LHCN-M2 (cell line): ENCODE measurements at places on chromosomes 1 and 21.

DNA sequence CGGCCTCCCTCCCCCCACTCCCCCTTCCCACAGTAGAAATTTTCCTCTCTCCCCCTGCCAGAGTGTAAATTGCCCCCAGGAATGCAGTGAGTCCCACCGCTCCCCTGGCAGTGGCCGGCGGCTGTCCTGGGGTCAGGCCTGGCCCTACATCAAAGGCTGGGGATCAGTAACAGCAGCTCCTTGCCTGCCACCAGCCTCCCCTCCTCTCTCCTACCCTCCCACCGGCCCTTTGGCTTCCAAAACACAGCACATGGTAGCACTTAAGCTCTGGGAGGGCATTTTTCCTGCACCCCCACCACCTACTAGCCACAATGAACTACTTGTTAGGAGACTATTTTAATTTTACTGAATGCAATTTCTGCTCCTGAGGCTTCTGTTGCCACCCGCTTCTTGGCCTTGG is 9.0 kb upstream of the COL8A2 start:
- no peak for DNase-seq

GRCh38 chr1:71196685-71197084 is 115.8 kb upstream of the ZRANB2 start:
- DNase-seq, result peak; percentile 43

GRCh38 chr1:160366731-160367515 is at the start of gene NHLH1:
NHLH1 (plus strand) TSS chr1:160367071; CDS start chr1:160370732, 3,661 bp downstream.
- no peak for DNase-seq

- no peak for DNase-seq
Measured at GRCh38 chr1:63747445-63747844, 26.4 kb upstream of the ROR1 start.

- no peak for DNase-seq
Measured at GRCh38 chr1:151055581-151055980, 3.8 kb downstream of the CDC42SE1 start.

DNA sequence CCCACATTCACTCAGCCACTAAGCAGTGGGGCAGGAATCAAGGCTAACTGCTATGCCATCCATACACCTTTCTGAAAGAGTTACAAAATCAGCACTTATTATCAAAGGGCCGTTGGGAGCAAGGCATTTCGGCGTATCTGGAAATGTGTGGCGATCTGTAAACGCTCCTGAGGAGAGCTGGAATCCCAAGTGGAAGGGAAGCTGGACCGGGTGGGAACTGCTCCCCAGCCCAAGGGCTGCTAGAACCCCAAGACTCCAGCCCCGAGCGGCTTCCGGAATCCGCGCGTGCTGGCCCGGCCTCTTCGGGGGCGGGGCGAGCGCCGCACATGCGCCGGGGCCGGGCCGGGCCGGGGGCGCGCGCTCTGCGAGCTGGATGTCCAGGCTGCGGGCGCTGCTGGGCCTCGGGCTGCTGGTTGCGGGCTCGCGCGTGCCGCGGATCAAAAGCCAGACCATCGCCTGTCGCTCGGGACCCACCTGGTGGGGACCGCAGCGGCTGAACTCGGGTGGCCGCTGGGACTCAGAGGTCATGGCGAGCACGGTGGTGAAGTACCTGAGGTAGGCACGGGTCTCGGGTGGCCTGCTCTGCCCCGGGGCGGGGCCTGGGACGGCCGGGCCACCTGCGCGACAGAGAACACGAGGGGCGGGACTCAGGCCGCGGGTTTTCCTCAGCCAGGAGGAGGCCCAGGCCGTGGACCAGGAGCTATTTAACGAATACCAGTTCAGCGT is at the start of gene NAXE:
Gene NAXE, plus strand, starts transcription at position 345 of the 726 bp plus-strand sequence. Its CDS starts 29 bp downstream, at position 374.
- DNase-seq, result peak; percentile 67

DNA sequence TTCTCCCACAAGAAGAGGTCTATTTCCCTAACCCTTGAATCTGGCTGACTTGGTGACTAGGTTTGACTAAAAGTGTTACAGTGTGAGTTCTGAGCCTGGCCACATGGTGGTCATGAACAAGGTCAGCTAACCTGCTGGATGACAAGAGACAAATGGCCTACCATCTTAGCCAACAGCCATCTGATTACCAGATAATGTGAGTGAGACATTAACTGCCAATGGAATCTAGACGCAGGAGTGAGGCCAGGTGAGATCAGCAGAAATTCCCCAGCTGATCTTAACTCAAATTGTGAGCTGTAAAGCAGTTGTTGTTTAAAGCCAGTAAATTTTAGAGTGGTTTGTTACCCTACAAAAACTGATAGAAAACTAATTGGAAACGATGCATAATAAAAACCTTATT is 320.0 kb downstream of the BRINP2 start:
- DNase-seq, result no peak

GRCh38 chr1:80962564-80962963 is 838.2 kb upstream of the ADGRL2 start:
- no peak for DNase-seq

- DNase-seq, result no peak
Measured at GRCh38 chr21:42219606-42220137, 732 bp downstream of the ABCG1 start.

- DNase-seq, result peak; percentile 70
Measured at GRCh38 chr1:168145184-168146159, 8.7 kb upstream of the GPR161 start.

GRCh38 chr21:42583477-42584295 is 69.7 kb upstream of the PDE9A start:
- DNase-seq, result no peak

DNA sequence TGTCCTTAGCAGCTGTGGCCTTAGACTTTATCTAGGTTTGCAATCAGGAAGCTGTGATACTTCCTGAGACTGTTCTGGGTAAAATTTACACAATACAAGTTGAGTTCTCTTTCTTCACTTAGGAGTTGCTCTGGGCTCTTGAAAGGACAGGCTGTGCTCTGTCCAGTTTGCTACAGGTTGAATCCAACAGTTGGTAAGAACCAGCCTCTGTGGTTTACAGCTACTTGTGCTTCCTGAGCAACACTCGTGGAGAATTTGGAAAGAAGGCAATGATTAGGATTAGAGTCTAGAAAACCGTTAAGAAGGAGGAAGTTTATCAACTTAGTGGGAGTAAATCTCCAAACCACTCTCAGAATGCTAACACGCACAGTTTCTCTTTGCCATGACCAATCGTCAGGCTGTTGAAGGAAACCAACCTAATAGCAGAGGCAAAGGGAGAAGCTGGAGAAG is 26.8 kb downstream of the GFI1 start:
- DNase-seq, result no peak

DNA sequence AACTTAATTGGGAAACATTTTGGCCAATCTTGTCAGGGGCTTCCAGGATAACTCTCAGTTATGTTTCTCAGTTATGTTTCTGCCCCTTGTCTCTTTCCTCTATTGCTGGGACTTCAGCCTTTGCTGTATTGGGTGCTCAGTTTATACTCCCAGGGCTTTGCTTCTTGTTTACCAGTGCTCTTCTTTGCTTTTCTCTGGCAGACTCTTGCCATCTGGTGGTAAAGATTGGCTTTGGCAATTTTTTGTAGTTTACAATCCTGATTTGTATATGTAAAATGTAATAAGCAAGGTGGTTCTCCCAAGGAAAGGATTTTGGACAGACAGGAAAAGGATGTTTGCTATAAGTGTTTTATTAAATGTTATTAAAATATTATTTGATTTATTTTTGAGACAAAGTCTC is 37.9 kb downstream of the FABP3 start:
- peak; percentile 38 for DNase-seq

- no peak for DNase-seq
Measured at GRCh38 chr1:48466594-48466993, 5.4 kb downstream of the SPATA6 start.

DNA sequence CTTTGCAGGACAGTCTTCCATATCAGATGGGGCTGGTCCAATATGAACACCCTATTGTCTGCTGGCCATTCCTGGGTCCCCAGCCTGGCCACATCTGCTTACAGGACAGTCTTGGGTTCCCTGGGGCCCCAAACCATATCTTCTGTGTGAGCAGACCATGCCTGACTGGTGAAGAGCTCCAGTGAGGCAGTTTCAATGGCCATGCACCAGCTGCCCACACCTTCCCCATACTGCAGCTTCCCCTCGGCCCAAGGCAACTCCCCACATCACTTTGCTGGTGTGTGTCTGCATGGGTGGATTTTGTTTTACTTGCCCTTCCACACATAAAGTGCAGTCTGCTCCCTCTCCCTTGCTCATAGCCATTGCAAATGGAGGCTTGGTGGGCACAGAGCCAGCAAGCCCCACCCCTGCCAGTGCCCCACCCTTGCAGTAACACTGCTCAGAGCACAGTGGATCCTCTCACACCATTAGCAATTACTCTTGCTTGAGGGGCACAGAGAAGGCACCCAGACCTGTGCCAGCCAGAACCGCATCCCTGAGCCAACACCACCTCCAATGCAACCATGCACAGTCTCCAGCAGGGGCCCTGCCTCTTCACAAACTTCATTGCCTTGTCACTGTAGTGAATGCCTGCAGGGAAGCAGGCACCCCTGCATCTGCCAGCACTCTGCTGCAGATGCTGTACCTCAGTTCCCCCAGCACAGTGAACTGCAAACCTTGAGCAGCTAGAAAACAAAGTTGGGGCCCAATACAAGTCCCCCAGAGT is 474.5 kb upstream of the BEND5 start:
- no peak for DNase-seq

GRCh38 chr1:25433389-25434186 is 2.9 kb downstream of the MACO1 start:
- peak; percentile 52 for DNase-seq

DNA sequence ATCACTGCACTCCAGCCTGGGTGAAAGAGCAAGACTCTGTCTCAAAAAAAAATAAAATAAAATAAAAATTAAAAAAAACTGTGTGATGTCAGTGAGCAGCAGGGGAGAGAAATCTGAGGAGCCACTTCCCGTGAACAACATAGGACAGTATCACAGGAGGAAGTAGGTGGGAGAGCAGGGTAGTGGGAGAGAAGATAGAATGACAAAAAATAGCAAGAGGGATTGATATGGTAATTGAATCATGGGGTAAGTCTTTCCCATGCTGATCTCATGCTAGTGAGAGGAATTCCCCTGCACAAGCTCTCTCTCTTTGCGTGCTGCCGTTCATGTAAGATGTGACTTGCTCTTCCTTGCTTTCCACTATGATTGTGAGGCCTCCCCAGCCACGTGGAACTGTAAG is 81.6 kb upstream of the PBX1 start:
- DNase-seq, result no peak

DNA sequence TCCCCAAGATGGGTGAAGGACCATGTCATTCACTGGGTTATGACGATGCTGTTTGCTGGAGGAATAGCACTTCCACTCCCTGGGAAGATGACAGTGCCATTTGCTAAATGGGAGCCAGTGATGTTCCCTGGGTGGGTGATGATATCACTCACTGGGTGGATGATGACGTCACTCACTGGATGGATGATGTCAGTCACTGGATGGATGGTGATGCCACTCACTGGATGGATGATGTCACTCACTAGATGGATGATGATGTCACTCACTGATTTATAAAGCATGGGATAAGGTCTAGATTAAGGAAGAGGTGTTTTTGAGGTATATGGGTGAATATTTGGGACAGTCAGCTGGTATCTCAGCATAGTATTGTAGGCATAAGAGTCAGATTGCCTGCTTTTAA is 457.2 kb downstream of the AJAP1 start:
- no peak for DNase-seq

DNA sequence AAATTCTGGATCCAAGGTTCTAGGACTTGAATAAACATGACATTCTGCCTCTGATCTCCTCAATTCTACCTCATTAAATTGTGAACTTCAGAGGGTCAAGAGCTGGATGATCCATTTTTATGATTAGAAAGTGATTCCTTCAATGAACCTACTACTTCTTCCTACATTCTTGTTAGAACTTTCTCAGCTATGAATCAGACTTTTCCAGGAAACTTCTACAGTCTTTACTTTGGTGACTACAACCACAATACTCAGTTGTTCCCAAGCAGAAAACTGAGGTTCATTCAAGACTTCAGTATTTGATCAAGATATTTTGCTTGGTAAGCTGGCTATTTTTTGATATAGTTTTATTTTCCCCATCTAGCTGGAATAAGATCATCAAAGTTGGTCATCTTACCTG is 51.4 kb downstream of the CDC7 start:
- no peak for DNase-seq

DNA sequence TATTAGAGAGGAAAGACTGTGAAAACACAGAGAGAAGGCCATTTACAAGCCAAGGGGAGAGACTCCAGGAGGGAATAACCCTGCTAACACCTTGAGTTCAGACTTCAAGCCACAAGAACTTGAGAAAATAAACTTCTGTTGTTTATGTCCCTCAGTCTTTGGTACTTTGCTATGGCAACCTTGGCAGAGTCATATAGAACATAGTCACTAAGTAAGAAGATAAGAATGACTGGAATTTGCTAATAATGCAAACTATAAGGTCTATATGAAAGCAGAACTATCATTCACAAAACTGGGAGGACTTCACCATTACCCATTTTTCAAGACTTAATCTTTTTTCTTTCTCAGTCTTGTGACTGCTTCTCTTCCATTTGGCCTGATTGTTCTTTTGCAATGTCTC is 767.3 kb upstream of the ADAMTS5 start:
- DNase-seq, result peak; percentile 56

DNA sequence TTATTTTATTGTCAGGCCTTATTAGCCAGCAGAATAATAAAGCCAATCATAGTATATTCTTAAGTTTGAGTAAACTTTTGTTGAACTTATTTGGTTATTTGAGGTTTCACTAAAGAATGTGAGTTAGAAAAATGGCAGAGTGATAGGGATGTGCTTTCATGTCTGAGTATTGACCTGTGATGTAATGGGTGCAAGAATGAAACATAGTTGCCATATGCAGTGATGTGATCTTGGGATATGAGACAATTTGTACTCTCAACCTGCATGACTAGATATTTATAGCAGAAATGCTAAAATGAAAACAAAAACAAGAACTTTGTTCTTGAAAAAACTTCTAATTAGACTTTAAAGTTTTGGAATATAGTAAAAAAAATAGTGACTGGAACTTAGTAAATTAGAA is 97.9 kb downstream of the DISP1 start:
- DNase-seq, result peak; percentile 28

- no peak for DNase-seq
Measured at GRCh38 chr1:206804156-206804737, 32.0 kb upstream of the IL10 start.

DNA sequence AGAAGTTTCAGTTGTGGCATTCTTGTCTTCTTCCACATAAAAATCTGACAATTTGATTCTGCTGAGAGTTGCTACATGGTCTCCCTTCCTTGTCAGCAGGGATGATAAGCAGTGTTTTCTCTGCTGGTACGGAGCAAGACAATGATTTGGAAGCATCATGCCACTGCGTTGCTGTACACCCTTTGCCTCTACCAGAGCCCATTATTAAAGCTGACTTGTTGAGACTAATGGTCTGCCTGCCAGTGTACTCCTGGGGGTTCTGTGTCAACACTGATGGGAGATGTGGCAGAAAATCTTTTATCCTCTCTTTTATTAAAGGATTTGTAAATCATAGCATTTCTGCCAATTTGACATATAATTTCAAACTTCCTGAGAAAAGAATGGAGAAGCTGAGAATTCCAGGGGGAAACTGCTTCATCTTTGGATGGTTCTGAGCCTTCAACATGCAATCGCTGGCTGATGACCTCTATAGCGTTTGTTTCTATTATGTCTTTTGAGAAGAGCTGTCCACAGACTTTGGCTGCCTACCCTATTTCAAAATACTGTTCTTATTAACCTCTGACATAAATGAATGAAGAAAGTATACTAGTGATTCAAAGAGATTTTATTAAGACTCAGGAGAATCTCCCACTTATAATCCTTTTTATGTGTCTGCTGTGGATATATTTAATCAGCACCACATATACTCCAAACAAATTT is 47.9 kb upstream of the DYNLT5 start:
- DNase-seq, result no peak

GRCh38 chr21:42818328-42818749 is 61.0 kb downstream of the WDR4 start:
- peak; percentile 18 for DNase-seq

GRCh38 chr1:92858564-92859399 is 26.9 kb downstream of the RPL5 start:
- peak; percentile 78 for DNase-seq

GRCh38 chr1:42933610-42934491 is 24.8 kb downstream of the SLC2A1 start:
- DNase-seq, result no peak
